ENCODE measurements at places on chromosomes 16 and 17.

- DNase-seq: no peak
Observed at GRCh38 chr17:32102172-32102571, 40.1 kb upstream of the RHOT1 start.

- DNase-seq: no peak
Observed at GRCh38 chr16:12143447-12144172, 167.1 kb downstream of the SNX29 start.

DNA sequence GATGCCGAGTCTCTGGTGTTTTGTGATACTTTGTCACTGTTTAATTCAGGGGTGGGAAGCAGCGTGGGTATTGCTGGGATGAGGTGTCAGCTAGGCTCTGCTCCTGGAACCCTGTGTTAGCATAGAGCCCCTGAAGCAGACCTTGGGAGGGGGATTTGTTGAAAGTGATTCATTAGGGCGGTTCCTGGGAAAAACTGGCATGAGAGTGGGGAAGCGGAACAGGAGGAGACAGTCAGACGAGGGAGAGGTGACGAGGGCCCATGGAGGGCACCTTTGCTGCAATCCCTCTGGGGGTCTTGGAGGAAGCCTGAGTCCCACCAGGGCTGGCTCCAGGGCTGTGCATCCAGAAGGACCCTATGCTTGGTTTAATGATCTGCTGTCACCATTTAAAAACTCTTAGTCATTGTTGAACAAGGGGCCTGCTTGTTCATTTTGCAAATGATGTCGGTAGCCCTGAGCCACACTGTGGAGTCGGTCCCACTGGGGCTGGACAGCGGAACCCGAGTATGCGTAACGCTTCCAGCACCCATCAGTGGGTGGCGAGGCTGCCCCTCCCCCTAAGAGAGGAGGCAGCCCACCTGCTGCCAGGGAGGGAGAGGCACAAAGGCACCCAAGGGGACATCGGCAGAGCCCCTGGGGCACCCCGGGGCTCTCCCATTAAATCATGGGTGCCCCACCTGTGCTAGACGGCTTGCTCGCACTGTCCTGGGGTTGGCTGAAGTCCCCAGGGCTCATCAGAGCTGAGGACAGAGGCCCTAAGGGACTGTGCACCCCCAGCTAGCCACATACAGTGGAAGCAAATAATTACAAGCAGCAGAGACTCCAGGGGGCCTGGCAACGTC, 35.4 kb downstream of the WFDC1 start:
- no peak for DNase-seq

DNA sequence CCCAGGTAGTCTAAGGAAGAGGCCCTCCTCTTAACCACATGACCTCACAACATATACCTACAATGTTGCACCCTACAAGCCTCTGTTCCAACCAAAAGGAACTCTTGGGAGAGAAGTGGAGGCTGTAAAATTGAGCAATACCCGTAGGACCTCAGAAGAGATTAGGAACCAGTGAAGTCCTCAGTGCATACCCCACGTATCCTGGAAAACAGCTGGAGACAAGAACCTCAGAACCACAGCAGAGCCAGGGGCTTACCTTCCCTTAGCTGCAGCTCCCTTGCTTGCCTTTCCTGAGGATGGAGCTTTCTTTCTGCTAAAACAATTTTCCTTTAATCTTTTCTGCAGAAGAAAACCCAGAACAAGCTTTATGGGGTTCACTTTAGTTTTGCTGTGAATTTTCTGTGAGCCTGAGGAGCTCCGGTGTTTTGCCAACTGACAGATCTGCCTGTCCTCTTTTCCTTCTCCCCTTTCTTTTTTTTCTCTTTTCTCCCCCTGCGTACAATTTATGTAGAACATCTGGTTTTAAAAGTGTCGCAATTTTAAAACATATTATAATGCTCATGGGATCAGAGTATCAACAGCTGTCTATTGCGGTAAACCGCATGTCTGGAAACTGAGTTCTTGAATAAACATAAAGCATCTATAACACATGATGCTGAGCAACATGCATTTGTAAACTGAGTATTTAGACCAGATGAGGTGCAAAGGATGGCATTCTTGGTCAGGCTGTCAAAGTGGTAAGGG, 226.4 kb upstream of the MAF start:
- no peak for DNase-seq

- no peak for DNase-seq
Observed at GRCh38 chr16:26905336-26905735, 161.4 kb upstream of the C16orf82 start.

- no peak for DNase-seq
Observed at GRCh38 chr17:60901242-60901641, 223.6 kb downstream of the BCAS3 start.

DNA sequence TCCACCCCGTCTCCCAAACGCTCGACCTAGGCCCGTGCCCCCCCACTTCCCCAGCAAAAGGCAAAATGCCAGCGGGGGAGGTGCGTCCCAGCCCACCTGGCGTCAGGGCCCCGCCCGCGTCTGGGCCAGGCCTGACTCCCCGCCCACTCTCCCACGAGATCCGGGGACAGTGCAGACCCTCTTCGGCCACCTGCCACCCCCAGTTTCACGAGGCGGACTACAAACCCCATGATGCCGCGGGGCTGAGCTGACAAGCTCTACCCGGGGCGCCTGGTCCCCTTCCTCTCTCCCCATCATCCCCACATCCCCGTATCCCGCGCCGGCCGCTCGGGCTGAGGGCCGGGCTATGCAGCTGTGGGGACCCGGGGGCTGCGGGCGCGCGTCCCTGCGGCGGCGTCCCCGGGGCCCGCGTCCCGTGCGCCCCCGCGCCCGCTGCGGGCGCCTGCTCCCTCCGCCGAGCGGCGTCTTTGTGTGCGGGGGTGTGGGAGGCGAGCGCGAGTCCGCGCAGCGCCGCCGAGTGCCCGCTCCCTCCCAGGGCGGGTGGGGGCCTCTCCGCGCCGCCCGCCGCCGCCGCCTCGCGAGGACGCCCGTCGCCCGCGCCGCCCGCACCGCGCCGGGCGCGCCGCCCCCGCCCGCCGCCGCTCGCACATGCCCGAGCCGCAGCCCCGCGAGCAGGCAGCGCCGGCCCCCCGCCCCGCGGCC, at the start of gene ANKRD13B:
ANKRD13B (plus strand) TSS at position 283 of the 702 bp plus-strand sequence. CDS start 490 bp downstream, outside the sequence.
- no peak for DNase-seq

- DNase-seq: no peak
Observed at GRCh38 chr17:7825206-7825990, 8.6 kb upstream of the KDM6B start.

GRCh38 chr16:55888546-55888945, 13.4 kb upstream of the CES5A start:
- no peak for DNase-seq

- DNase-seq: no peak
Observed at GRCh38 chr16:31568577-31569359, 41.1 kb downstream of the AHSP start.

- DNase-seq: no peak
Observed at GRCh38 chr16:70370924-70371323, 24.2 kb downstream of the DDX19A start.

GRCh38 chr17:17696882-17697633, 15.8 kb downstream of the RAI1 start:
- DNase-seq: no peak

DNA sequence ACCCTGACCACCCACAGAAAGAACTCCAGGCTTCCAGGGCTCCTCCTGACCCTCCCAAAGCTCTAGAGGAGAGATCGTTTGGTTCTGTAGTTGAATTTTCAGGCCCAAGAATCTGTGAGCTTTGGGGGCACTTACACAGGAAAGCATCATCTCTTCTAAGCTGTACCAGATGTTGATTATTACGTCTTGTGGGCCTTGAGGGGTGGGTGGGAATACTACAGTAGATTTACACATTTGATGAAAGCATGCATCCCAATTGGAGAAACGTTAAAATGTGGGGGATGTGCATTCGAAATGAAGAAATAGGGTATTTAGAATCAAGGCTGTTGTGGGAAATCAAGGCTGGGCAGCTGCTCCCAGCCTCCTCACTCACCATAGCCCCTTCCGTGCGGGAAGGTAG, 61.9 kb downstream of the MGAT5B start:
- DNase-seq: no peak

DNA sequence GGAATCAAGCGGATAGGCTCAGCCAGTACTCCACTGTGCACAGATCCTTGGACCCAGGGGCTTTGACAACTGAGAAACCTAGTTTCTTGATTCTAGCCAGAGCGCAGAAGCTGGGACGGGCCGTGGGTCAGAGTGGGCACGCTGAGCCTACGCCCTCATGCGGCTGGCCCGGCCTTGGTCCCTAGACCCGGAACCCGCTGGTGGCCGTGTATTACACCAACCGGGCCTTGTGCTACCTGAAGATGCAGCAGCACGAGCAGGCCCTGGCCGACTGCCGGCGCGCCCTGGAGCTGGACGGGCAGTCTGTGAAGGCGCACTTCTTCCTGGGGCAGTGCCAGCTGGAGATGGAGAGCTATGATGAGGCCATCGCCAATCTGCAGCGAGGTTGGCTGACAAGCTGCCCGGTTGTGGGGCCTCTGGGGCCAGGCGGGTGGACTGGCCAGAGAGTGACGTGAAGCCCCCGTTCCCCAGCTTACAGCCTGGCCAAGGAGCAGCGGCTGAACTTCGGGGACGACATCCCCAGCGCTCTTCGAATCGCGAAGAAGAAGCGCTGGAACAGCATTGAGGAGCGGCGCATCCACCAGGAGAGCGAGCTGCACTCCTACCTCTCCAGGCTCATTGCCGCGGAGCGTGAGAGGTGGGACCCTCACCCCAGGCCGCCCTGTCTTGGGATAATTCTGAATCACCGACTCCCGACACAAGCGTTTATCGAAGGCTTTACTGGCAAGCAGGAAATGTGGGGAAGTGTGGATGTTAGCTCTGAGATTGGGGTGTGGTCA, 946 bp downstream of the STUB1 start:
- DNase-seq: no peak

- no peak for DNase-seq
Observed at GRCh38 chr17:7704601-7705268, at the start of gene EFNB3. EFNB3 (plus strand) TSS chr17:7705202; CDS start chr17:7705599, 397 bp downstream.

DNA sequence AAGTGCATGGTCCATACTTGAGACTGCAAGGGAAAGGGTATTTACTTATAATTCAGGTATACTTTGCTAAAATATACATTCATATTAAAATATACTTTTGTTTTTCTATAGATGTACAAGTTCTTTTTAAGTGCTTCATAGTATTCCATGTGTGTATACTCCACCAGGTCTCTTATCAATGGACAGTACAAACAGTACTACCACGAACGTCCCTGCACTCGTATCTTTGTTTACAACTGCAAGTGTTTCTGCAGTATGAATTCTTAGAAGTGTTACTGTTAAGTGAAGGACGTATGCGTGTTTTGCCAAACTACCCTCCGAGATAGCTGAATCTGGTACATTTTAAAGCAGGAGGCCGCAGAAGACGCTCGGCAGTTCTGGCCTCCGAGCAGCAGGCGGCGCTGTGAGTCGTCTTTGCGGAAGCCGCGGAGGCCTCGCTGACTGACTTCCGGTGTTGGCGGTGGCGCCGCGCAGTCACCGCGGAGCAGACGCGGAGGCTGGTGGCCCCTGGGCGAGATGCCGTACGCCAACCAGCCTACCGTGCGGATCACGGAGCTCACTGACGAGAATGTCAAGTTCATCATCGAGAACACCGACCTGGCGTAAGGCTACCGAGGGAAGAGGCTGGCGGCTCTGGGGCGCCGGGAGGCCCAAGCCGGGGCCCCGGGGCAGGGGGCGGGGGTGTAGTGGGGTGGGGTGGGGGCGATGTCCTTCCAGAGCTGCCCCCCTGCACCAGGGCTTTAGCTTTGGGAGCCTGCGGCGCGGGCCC, at the start of gene POLR2C:
POLR2C (plus strand) TSS at position 471 of the 769 bp plus-strand sequence; CDS start at position 517, 46 bp downstream.
- peak; percentile 82 for DNase-seq
